Upper lobe of right lung (tissue), 1 donor: ENCODE measurements at places on chromosomes 7 and 10.

DNA sequence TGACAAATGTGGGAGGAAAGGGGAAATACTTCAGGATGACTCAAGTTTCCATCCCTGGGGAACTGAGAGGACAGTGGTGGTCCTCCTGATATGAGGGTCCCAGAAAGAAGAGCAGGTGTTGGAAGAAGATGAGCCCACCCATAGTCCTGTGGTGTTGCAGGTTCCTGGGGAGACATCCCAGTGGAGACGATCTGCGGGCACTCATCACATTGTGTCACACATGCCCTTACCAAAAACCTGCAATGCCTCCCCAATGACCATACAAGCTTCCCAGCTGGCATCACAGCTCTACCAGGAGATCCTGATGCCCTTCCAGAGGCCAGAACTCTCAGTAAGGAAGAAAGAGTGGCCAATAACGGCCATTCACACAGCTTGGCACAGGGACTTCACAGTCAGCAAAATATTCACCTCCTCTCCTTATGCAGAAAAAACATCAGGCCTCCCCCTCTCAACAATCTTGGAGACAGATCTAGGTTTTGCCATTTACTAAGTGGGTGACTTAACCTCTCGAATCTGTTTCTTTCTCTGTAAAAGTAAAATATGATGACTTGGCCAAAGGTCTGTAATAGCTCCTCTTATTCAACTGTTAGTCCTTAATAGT is 9.0 kb downstream of the PUS7 start:
- no peak for DNase-seq

DNA sequence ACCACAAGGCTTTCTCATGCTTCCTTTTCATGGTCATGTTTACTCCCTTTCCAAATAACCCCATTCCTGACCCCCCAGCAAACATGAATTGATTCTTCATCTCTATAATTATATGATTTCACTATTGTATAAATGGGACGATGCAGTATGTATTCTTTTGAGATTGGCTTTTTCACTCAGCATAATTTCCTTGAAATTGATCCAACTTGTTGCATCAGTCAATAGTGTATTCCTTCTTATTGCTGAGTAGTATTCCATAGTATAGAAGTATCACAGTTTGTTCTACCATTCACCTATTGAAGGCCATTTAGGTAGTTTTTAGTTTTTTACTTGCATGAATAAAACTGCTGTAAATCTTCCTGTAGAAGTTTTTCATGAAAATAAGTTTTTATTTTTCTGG is 264.7 kb downstream of the BAMBI start:
- no peak for DNase-seq

GRCh38 chr7:92727755-92728154 is 108.6 kb downstream of the CDK6 start:
- no peak for DNase-seq

DNA sequence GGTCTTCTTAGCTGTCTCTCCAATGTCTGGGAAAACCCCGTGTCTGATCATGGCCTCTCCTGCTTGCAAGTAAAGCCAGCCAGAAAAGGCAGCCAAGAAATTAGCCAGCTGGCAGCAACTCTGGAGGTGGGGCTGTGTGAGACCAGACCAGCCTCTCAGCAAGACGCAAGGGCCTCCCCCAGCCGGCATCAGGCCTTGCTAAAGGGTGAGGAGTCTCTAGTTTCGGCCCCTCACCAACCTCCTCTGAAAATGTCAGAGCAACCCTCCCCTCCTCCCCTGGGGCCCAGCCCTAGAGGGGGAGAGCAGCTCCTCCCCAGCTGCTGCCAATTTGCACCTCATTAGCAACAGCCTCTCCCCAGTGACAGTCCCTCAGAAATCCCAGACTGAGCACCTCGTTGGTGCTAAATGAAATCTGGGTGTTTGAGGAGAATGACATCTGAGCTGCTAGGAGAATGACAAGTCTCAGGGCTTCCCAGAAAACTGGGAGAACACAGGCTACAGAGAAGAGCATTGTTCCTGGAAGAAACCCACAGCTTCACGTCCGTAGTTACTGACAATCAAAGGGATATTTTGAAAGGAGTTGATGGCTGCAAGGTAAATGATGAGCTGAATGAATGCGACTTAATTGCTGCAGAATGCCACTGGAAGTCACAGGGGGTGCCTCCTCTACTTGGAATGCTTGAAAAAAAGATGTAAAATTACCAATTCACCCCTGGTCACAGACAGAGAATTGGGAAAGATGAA is 25.9 kb downstream of the DGKI start:
- no peak for DNase-seq

DNA sequence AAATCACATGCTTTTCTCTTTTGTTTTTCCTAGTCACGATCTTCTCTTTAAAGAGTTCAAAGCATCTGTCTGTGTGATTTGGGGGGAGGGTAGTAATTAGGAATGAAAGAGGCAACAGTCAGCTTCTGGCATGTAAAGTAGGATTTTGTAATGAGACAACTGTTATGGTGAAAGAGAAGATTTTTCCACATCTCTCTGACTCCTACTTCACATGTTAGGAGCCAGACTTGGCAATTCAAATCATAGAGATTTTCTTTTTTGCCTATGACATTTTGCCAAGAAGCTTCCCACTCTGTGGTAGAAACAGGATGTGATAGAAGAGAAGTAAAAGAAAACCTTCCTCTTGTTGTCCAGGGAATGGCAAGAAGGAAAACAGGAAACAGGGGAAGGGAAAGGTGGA is 38.3 kb upstream of the KLHL7 start:
- DNase-seq, result no peak

- no peak for DNase-seq
Observed at GRCh38 chr7:11491811-11492210, 340.2 kb downstream of the THSD7A start.

GRCh38 chr7:15609287-15609686 is 47.5 kb upstream of the AGMO start:
- DNase-seq, result no peak

DNA sequence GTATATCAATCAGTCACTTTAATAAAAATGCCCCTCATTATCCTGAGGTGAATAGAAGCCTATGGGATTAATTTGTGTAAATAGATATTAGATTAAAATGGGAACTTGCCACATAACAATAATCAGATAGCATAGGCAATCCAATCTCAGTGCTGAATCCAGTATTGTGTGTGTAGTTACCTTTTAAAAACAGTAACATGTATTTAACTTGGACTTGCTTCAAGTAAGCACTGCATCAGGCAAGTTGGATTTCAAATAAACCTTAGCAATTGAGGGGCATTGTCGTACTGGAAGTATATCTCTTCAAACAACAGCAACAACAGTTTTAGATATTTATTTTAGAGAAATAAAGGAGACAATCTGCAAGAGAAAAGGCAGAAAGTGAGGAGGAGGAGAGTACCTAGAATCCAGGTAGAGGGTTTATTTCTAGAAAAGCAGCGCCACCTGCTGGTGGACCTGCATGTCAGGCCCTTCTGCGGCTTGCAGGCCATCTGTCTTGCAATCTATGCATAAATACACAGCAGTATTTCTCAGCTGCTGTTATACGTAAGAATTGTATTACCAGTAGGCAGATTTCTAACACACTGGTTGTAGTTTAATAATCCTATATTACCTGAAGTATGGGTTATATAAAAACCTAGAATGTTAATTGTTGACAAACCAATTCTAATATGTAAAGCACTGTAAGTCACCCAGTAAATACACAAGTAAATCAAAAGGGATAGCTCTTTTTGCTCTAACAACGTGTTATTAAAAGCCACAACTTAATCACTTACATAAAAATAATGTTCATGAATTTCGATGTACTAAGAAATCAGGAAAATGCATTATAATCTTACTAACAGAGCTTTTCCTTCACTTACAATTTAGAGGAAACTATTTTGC is 652.8 kb downstream of the KCNMA1 start:
- peak; percentile 81 for DNase-seq

GRCh38 chr10:50927522-50928189 is 42.2 kb upstream of the A1CF start:
- DNase-seq, result no peak

DNA sequence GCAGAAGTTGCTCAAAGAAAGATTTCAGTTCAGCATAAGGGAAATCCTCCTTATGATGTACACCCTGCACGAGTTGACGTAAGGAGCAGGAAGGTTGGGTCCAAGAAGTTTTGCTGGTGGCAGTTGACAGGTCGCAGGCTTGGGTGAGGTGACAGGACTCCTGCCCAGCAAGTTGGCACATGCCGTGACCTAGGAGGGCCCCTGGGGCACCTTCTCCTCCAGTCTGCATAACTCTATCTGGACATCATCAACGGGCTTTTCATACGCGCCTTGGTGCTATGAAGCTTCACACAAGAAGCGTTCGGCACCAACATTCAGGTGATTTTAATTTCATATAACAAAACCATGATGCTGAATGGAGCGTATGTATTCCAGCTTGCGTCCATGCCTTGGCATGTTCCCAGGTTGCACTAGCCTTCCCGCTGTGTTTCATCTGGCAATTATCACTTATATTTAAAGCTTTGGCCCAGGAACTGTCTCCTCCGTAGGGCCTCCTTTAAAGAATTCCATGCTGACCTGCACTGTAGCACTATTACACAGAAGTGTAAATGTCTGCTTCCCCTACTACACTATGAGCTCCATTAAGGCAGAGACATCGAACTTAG is 651.6 kb upstream of the FOXK1 start:
- DNase-seq, result no peak

DNA sequence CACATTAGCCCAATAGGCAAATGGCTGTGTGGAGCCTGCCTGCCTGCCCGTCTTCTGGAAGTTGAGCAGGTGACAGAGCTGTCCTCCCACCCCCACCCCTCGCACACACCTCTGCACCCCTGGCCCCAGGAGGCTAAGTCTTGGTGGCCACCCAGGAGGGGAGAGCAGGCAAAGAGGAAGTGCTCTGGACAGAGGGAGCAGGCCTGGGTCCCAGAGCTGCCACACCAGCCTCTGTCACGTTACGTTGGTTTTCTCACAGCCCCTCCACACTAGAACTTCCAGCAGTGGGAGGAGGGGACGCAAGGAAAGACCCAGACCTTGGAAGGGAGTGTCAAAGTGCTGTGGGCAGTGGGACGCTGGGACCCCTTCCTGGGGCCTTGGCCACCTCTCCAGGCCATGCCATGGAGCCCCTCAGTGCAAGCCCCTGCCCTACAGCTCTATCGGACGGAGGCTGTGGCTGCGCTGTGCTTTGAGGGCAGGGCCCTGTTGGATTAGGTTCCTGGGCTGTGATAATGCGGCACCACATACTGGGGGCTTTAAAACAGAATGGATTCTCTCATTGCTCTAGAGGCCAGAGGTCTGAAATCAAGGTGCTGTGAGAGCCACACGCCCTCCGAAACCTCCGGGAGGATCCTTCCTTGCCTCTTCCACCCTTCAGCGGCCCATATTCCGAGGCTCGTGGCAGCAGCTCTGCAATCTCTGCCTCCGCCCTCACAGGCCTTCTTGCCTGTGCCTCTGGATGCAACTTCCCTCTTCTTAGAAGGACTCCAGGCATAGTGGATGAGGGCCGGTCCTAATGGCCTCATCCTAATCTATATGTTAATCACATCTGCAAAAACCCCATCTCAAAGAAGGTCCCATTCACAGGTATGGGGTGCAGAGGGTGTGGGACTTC is 9.9 kb downstream of the PRKAG2 start:
- DNase-seq, result peak; percentile 40

DNA sequence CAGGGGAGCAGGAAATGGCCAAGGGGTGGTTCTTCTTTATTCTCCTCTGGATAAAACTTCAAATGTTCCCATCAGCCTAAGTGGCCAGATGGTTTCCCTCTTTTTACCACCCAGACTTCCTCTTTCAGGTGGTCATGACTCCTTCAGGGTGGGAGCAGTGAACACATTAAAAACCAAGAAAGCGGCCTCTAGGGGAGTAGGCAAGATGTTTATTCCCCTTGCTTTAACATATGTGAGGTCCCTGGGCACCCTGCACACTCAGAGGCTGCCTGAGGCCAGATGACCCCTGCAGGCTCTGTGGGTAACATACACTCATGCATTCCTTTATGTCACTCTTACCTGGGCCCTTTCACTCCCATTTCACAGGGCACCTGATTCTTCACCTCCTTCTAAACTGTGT is 357.4 kb downstream of the ABCA13 start:
- DNase-seq, result no peak

DNA sequence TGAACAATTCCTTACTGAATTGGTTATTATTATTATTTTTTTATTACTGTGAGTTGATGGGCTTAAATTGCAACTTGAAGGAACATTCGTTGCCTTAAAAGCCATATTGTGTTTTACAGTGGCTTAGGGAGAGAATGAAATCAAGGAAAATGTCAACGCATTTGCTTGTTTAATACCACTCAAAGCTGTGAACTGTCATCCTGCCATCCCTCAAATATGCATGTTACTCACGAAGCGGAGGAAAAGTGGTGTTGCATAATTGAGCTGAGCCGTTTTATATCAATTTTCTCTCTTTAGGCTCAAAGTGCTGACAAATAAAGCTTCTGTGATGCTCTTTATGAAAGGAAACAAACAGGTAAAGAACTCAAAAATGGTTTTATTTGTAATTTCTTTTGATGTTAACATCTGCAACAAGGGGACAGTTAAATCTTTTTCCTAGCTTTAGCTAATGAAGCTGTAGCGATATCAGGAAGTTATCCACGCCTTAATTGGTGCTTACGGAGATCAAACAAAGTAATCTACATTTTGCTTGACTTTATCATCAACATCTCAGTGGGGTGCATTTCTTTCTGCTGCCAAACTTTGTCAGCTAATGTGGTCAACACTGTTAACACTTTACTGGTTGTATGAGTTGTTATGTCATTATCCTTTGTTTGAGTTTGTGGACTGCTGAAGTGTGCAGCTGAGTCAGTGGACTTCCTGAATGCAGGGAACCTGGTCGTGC is 33.1 kb downstream of the GLRX3 start:
- no peak for DNase-seq

DNA sequence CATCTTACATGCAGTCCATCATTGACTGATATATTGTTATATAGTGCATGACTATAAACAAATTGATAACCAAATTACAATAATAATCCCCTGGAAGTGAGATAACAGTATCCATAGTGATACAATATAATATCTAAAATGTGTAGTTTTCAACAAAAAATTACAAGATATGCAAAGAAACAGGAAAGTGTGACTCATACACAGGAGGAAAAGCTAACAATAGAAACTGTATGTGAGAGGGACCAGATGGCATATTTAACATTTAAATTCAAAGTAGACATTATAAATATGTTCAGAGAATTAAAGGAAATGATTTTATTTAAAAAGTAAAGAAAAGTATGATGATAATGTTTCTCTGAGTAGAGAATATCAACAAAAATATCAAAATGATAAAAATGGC is 8.0 kb downstream of the OR9A2 start:
- DNase-seq, result no peak

- DNase-seq, result no peak
Observed at GRCh38 chr10:94631077-94631875, 52.3 kb upstream of the CYP2C18 start.

DNA sequence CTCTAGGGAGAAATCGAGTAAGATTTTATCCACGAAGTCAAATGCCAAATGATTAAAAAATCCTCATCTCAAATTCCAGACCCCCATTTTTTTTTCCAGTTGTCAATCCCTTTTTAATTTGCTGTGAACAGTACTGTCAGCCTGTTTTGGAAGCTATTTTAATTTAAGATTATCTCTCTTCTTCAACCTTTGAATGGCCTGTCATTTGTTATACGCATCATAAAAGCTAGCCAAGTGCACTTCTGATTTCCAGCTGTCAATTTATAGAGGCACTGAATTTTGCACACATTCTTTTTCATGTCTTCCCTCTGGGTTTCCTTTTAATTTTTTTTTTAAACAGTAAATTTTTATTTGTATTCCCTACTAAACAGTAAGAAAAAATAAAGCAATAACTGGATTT is 336.4 kb upstream of the HGF start:
- no peak for DNase-seq
